IMR-90 (cell line): ENCODE measurements at places on chromosomes 6 and 20. TPM values are rescaled to one million over a fixed set of nuclear protein-coding genes. Genes with fewer than 3 reads are reported as not detected.

The MCHR2 gene
- not detected in 2 replicates for total RNA-seq

The KCNK17 gene
- total RNA-seq = not detected in 2 replicates

The TMEM244 gene
- total RNA-seq = 0.28 and 0.36 TPM in 2 replicates

The ASIP gene
- total RNA-seq = not detected in 2 replicates

GRCh38 chr6:119330520-119331113 is 18.9 kb downstream of the MAN1A1 start:
- H3K4me1 ChIP-seq = no peaks in the 10 kb centered on the region
- H3K4me3 ChIP-seq = no peak overlapping the region
- H3K27ac ChIP-seq = no peak overlapping the region
- no peaks in the 10 kb centered on the region for H3K27me3 ChIP-seq
- no peak for DNase-seq

DNA sequence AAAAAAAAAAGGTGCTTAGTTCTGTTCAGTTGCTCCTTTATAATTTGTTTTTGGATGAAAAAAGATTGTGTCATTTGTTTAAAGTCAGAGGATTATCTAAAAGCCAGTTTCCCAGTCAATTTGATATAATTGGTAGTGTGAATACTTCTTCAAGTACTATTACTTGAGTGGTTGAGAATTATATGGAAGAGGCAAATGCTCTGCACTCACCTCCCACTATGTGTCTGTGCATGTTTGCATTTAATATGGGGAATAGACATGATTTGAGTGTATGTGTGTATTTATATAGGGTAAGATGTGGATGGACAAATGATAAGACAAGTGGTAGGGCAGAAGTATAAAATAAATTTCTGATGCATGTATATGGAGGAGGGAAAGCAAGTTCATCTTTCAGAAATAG is 15.8 kb downstream of the GJA1 start:
- H3K36me3 ChIP-seq = peaks cover 20% of the 10 kb centered on the region
- 0 out of 2 replicates have a peak, but pooled peaks cover 3% of the 10 kb centered on the region for H3K4me1 ChIP-seq
- no peak for DNase-seq
- no peak overlapping the region for H3K4me3 ChIP-seq
- H3K27ac ChIP-seq = no peak overlapping the region

- H3K4me1 ChIP-seq = no peaks in the 10 kb centered on the region
- no peak overlapping the region for H3K27ac ChIP-seq
- H3K4me3 ChIP-seq = no peak overlapping the region
Observed at GRCh38 chr20:58765780-58766179, 73.2 kb downstream of the NPEPL1 start.

DNA sequence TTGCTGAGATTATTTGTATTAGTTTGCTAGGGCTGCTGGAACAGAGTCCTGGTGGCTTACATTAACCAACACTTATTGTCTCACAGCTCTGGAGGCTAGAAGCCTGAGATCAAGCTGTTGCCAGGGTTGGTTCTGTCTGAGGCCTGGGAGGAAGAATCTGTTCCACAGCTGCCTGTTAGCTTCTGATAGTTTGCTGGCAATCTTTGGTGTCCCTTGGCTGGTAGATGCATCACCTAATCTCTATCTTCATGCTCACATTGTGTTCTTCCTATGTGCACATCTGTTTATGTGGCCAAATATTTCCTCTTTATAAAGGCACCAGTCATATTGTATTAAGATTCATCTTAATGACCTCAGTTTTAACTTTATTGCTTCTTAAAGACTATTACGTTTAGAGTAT is 19.5 kb downstream of the SF3B5 start:
- no peak overlapping the region for H3K4me3 ChIP-seq
- H3K36me3 ChIP-seq = no peaks in the 10 kb centered on the region
- no peak for DNase-seq
- peaks cover 23% of the 10 kb centered on the region for H3K27me3 ChIP-seq
- H3K27ac ChIP-seq = no peak overlapping the region
- H3K4me1 ChIP-seq = no peaks in the 10 kb centered on the region
